MG63 (cell line): ENCODE measurements at places on chromosomes 7 and 10. TPM values are rescaled to one million over a fixed set of nuclear protein-coding genes. Genes with fewer than 3 reads are reported as not detected.

DNA sequence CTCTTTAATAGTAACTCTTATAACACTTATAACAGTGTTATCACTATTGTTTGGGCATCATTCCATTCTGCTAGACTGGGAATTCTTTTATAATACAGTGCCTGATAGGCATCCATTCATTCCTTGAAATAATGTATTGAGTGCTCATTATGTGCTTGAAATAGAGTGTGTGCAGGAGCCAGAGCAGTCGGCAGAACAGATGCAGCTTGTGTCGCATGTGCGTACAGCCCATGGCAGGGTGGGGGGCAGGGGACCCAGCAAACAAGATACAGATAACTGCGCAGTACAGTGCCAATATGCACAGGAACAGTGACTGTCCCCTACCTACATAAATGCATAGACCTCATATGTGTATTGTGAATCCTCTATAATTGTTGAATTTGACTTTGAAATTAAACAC lies 99.3 kb downstream of the KAT6B start:
- no peak for DNase-seq

DNA sequence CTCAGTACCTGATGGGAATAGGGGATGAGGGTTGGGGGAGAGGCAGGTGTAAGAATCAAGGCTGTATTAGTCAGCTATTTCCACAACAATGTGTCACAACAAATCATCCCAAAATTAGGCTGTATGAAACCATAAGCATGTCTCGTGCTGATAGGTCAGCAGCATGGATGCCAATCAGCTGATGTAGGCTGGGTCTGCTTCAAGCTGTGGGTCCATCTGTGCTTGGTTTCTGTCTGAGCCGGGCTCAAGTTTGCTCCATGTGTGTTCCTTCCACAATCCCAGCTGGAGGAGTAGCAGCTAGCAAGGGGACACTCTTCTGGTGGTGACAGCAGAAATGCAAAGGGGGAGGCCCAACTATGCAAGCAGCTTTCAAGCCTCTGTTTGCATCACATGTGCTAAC lies 97.9 kb upstream of the ZNF746 start:
- DNase-seq = no peak

DNA sequence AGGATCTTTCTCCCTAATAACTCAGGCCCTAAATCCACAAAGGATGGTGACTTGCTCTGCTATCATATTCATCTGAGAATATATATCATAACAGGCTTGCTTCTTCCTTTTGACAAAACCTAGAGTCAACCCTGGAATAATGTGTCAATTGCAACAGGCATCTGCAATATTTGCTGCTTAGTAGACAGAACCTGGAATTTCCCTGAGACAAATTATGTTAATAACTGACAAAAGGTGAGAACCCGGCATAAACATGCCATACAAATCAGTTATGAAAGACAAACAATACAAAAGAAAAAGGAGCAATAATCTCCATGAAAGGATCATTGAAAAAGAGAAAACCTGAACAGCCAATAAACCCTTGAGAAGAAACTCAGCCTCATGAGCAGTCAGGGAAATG lies 114.5 kb upstream of the CDCA7L start:
- DNase-seq = no peak

Gene SPDYE18
- total RNA-seq = not detected in 2 replicates

DNA sequence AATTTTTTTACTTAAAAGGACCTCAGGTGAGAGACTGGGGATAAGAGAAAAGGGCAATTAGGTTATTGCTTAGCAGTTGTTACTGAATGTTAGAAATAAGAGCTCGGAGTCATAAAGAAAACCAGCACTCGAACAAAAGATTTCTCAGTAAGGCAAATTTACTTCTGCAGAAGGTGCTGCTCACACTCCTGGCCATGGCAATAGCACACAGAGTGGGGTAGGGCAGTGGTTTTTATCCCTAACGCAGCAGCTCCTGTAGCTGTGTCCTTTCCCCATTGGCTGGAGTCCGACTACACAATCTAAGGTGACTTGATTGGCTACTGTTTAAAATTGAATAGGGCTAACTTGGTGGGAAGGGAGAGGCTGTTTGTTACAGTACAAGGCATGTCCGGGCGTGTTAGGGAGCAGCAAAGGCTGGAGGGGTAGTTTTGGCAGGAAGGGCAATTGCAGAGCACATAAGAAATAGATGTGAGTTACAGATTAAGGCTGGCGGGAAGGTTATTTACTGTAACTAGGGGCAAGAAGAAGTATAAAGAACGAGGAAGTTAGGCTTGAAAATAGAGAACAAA lies 112.1 kb downstream of the AKR1D1 start:
- DNase-seq = no peak

GRCh38 chr7:379456-380138 lies 89.6 kb downstream of the FOXL3 start:
- DNase-seq = no peak

DNA sequence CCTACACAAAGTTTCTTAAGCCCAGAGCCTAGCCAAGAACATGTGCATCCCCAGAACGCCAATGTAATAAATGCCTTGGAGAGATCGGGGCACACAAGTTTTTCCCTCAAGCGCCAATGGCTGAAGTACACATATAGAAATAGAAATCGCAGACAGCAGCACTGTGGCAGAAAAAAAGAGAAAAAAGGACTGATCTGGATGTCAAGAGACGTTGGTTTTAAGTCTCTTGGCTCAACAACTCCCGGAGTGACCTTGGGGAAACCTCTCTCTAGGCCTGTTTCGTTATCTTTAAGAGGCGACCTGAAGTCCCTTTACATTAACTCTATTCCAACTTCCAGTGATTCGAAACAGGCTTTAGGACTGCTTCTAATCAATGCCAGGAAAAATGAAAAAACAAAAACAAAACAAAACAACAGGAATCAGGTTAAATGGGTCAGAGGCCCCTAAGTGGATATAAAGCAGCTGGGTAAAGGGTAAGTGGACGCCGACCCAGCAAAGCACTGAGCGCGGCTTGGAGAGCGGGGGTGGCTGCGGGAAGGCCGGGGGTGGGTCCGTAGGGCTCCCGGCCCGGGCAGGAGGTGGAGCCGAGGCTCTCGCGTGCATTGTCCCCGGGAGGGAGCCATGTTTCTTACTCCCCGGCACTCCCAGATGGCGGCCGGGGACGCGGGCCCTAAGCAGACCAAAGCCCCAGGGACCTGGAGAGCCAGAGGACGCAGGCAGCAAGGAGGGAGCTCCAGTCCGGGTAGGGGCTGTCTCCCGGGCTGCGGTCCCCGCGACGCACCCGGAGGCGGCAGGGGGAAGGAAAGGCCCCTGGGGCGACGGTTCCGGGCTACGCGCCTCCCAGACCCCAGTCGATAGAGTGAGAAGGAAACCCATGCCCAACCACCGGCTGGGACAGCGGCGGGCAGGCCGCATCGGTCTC lies 757 bp downstream of the EIF3A start:
- peak; percentile 81 for DNase-seq

Gene ARID5B
- total RNA-seq = 12.8 and 15.3 TPM in 2 replicates

- no peak for DNase-seq
These were observed 14.6 kb upstream of the AZGP1 start for GRCh38 chr7:99990460-99990852.

Gene HOXA10
- total RNA-seq = 18.0 and 26.7 TPM in 2 replicates
